ENCODE measurements at places on chromosomes 1 and 21.

DNA sequence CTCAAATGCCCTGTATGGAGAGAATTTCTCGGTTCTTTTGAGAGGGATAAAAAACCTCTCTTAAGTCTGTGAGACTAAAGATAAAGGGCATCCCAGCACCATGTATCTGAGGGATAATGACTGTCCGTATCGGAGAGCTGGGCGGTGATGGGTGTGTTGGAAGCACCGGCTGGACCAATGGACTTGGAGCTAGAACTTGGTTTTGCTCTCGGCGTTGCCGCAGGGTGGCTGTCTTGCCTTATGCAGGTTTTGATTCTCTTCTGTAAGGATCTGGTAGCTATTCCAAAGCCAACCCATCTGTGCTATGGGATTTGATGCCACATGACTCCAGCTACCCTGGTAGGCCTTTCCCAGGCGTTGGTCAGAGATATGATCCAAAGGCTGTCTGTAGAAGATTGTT, 348.8 kb downstream of the KIF26B start:
- DNase-seq, result no peak

- no peak for DNase-seq
Measured at GRCh38 chr1:234748066-234748465, 138.1 kb upstream of the IRF2BP2 start.

- no peak for DNase-seq
Measured at GRCh38 chr1:3940081-3940753, 40.1 kb upstream of the C1orf174 start.

- no peak for DNase-seq
Measured at GRCh38 chr21:40466893-40467483, 380.0 kb downstream of the DSCAM start.

GRCh38 chr1:76595024-76595423, 272.3 kb upstream of the ST6GALNAC5 start:
- DNase-seq, result no peak

DNA sequence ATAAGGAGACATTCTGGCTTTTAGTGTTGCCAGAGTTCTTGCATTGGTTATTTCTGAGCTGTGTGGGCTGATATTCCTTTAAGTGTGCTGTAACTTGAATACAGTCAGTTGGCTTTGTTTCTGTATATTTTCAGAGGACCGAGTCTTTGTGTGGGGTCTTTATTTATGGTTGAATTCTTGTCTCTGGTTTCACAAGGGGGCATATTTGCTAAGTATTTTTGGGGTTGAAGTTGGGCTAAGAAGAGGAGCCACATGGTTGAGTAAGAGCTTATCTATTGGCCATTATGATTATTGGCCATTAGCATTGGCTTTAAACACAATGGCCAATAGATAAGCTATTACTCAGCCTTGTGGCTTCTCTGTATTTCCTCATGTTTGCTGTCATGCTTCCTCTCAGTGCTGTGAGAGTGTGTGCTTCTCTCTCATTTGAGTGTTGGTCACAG, 26.3 kb upstream of the PTGFR start:
- no peak for DNase-seq

GRCh38 chr1:25074351-25075227, 144.5 kb upstream of the RUNX3 start:
- DNase-seq, result no peak

DNA sequence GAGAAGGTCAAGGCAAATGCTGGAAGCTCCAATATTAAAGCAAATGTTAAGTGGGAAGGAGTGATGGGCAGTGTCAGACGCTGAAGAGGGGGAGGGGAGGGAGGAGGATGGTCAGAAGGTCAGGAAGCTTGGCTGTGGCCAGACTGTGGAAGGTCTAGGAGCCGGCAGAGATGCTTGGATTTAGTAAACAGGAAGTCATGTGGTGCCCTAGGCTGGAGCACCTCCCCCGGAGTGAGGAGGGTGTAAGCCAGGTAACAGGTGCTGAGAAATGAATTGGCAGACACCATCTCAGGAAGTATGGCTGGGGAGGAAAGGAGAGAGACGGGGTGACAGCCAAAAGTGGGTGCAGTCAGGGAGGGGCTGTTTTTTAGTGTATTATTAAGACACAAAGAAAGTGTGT, 17.7 kb downstream of the CSMD2 start:
- no peak for DNase-seq

GRCh38 chr1:107810291-107810951, 154.6 kb downstream of the VAV3 start:
- DNase-seq, result no peak

DNA sequence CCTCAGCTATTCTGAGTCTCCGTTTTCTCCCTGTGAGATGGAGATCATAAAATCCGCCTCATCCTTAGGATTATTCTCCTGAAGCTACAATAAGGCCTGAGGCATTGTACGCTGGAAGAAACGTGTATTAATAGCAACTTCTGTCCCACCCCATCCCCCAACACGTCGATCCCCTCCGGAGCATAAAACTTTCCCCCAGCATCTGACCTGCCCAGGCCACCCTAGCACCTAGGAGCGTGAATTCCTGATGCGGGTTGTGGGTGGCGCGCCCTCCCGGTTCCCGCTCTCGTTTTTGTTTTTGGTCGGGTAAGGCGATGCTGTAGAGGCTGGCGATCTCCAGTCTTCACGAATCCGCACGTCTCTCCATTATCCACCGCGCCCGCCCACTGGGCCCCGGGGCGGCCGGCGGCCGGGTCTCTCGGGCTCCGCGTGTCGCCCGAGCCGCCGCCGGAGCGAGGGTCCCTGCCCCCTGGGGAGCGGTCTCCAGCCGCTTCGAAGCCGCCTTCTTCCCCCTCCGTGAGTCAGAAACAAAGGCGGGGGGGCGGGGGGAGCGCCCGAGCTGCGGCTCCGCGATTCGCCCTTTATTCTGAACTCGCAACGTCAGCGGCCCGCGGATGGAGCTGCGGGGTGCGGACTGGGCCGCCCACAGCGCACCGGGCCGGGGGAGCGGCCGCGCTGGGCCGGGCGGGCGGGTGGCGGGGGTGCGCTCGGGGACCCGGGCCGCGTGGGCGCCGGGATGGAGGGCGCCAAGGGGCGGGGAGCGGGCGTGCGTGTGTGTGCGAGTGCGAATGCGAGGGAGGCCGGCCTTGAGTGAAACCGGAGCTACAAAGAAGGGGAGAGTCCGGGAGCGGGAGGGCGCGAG, at the start of gene PLEKHO1:
PLEKHO1 (plus strand) TSS at position 646 of the 862 bp plus-strand sequence. CDS start 342 bp downstream, outside the sequence.
- DNase-seq, result peak; percentile 67

DNA sequence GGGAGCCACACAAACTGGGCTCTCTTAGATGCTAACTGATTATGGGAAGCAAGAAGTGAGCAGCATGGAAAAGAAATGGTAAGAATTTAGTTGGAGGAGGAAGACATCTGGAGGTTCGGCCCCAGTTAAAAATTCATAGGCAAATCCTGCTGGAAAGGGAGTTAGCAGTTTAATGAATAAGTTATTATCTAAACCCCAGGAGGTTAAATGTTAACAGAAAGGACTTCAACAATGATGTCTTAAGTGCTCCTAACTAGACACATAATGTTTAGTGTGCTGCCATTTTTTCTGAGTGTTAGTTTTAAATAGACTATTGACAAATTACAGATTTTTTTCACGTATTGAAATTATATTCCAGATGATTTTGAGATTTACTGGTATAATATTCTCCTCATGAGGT, 1265.3 kb upstream of the ADGRL2 start:
- DNase-seq, result no peak

GRCh38 chr1:91585982-91586381, 85.3 kb downstream of the CDC7 start:
- DNase-seq, result no peak

DNA sequence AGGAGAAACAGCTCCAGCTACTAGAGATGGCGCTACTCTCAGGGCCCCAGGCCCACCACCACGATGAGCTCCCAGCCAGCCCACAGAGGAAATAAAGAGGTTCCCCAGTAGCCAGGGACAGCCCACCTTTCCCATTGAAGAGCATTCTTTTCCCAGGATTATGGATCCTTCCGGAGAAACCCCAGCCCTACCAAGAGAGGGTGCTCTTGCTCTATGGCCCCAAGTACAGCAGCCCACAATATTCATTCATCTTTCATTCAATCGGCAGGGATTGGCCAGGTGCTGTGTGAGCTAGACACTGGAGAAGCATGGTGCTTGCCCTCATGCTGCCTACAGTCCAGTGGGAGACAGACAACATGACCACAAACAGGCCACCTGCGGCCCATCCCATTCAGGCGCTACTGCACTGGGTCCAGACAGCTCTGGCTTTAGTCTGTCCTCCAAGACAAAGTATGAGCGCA, 29.9 kb downstream of the PMVK start:
- no peak for DNase-seq

DNA sequence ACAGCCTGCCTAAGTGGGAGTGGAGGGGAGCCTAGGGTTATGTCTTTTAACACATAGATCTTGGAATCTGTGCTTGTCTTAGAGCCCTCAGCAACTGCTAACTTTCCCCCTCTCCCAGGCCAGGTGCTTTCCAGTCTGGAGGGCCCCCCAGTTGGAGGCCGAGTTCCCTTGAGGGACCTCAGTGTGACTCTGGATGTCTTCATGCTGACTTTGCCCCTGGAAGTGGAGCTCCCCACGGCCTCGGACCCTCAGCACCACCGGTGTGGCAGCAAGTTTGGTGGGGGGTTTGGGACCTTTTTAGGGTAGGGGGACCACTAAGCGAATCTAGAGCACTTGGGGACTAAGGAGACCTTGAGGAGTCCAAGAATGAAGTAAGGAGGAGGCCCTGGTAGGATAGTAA, 22.9 kb downstream of the HYI start:
- DNase-seq, result no peak

GRCh38 chr1:73065339-73066041, 783.2 kb upstream of the NEGR1 start:
- no peak for DNase-seq

DNA sequence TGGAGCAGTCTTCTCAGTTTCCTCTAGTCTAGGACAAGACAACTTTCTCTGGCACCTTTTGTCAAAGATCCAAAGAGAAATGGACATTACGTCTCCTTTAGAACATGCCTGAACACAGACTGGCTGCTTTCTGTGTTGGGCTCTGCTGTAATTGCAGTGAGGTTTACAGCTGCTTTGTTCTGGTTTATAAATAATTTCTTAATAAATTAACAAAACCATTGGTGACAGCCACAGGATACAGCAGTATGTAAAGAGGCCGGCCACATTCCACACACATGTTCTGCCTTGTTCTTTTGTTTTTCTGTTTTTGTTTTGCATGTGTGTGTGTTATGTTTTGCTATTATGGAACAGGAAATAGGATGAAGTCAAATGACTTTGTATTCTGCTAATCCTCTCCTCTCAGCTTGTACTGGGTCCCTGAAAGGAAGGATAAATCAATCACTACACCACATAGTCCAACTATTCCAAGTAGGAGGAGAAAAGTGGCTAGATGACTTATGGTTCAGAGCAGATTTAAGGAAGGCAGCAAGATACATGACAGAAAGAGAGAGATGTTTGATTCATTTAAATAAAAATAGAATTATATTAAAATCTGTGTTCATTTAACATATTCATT, 161.5 kb upstream of the ESRRG start:
- no peak for DNase-seq

DNA sequence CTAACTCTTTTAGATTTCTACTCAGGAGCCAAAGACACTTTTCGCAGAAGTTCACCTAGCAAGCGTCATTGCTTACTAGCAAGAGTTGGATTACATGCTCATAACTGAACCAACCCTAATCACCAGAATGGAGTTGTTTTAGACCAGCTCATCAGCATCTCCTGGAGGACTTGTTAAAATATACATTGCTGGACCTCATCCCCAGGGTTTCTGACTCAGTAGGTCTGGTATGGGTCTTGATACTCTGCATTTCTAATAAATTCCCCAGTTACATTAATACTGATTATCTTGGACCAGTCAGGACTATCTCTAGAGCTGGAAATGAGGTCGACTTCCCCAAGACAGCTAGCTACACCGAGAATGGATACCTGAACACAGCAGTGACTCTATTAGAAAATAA, 9.7 kb upstream of the PRDX6 start:
- DNase-seq, result no peak

DNA sequence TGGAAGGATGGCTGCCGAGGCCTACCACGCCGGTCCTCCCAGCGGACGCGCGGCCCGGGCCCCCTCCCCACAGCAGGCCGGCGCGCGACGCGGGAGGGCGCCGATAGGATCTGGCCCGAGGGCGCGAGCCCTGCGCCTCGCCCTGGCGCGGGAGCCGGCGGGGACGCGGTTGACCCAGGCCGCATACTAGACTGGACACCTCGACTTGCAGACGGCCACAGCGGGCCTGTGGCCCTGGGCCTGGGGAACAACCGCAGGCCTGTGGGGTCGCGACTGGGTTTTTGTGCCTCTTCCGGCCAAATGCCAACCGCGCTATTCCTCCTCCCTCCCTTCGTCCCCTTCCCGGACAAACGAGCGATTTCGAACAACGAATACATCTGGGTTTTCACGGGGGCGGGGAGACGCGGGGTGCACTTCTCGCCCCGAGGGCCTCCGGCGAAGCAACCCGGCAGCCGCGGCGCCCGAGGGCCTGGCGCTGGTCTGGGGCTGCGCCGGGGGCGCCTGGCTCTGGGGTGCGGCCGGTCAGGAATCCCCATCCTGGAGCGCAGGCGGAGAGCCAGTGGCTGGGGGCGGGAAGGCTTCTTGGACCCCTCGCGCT, 2.4 kb downstream of the NHLH2 start:
- no peak for DNase-seq

DNA sequence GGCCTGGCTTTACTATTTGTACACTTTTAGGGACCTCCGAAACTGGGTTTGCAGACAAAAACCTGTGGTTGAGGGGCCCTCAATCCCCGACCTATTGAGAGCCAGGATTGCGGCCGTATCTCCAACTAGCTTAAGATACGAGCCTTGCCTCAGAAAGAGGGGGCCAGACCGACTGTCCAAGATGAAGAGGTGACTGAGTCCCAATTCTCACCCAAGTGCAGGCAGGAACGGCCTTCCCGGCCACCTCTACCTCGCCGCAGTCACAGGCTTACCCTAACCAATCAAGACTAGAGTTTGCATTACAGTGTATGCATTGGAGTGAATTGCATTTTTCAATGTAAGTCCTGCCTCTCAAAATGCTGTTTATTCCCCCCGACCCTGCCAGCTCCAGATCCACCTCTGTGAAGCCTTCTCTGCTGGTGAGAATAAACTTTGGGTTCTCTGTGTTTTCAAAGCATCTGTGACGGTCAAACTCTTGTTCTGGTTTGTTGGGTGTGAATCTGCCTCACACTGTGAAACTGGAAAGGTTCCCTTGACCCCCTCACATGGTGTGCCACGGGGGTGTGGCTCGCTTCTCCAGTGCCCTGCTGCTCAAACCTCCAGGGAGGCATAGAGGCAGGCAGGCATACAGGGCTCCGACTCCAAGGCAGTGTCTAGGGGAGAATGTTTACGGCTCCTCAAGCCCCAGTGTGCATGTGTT, 62.2 kb upstream of the WLS start:
- no peak for DNase-seq

DNA sequence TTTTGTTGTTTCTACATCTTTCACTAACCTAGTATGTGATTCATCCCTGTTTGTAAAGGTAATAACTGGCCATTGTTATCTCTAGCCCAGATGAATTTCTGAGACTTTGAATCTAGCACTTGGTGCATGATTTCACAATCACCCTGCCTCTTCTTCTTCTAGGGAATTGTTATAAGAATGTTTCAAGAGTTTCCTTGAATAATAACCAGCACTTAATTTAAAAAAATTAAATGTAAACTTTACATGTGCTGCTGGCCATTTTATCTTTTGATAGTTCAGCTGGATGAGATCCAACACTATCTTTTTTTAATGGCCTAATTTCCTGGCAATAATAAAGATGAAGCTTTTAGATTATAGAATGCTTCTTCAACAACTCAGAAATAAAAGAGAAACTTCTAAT, 31.8 kb downstream of the UBE2U start:
- no peak for DNase-seq

All from stimulated activated CD8-positive, alpha-beta memory T cell treated with anti-CD3 and anti-CD28 coated beads, Interleukin-7, amount 100 ng/mL, for 48 hours (primary cell).